Right renal pelvis (tissue), 4 donors: ENCODE measurements at places on chromosomes 16 and 17. TPM values are rescaled to one million over a fixed set of nuclear protein-coding genes. Genes with fewer than 3 reads are reported as not detected.

The SEPTIN12 gene
- not detected for polyA plus RNA-seq

- DNase-seq, result no peak
Observed at GRCh38 chr16:81780350-81780749, 1.3 kb downstream of the PLCG2 start.

DNA sequence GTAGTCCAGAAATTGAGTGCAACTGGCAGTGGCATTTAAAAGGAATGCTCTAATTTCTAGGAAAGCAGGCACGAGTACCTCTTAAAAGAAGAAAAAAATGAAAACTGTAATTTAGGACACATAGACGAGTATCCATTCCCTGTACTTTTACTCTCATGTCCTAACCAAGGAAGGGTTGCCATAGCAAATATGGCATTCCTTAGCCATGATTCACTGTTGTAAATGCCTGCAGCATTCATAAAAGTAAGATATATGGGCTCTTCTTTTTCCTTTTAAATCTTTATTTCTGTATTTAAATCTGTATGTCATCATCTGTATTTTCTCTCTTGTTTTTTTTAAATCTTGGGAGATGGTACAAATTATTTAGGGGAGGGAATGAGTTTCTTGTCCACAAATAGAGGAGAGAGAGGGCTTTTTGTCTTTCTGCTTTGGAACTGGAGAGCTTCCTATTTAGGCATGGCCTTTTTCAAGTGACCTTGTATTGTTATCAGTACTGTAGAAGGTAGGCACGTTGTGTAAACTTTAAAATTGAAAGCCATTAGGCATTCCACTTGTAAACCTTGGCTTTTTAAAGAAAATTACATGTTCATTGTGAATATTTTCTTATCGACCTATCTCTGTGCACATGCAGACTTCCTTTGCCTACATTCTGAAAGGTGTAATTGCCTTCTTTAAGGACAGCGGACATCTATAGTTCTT, 50.0 kb downstream of the TENT4B start:
- peak; percentile 18 for DNase-seq

DNA sequence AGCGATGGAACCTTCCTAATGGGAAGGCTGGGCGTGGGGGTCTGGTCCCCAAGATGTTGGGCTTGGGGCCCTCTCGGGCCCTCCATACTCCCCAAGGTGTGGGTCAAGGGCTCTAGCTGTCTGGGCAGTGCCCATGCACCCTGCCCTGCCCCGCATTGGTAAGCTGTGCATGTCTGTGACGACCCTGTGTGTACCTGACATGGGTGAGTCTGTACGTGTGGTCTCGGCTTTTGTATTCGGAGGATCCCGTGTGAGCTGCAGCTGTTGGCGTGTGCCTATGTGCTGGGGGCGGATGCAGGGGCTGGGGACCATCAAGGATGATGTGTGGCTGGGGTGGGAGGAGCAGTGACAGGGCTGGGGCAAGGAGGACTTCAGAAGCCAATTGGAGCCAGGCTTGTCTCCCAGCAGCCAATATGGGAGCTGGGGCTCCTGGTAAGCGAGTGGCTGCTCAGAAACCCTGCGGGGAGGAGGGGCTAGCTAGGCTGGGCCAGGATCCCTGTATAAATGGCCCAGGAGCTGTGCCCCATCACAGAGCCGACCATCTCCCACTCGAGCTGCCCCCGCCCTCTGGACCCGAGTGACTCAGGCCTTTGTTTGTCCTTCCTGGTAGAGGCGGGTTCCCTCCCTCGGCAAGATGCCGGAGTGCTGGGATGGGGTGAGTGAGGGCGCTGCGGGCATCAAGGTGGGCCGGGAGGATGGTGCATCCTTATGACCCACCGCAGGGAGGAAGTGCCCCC, at the start of gene NDRG4:
Gene NDRG4 (plus strand): TSS at position 529 of the 737 bp plus-strand sequence. CDS start 106 bp downstream, at position 635.
- no peak for DNase-seq
